Body of pancreas (tissue), 4 donors: ENCODE measurements at places on chromosomes 16 and 17.

GRCh38 chr17:5560361-5560988 lies 23.8 kb downstream of the NLRP1 start:
- no peak for DNase-seq

GRCh38 chr17:56309897-56310296 lies 156.6 kb downstream of the ANKFN1 start:
- no peak for DNase-seq

- DNase-seq = no peak
Observed at GRCh38 chr16:27436065-27436464, 34.1 kb downstream of the IL21R start.

DNA sequence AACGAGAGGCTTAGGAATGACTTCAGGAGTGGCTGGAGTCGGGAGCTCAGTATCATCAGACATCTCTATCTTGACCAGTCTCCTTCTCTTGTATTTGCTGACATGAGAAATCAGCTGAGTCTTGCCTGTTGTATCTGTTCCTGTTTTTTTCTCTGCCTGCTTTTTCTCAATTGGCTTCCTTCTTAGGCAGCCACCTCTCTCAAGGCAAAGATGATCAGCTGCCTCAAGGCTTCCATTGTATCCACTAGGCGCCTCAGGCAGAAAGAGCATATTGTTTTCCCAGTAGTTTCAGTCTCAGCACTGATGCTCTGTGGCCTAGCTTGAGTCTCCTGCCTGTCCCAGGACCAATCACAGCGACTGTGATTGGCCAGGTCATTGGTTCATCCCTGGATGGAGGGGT lies 306.2 kb downstream of the CPPED1 start:
- no peak for DNase-seq

DNA sequence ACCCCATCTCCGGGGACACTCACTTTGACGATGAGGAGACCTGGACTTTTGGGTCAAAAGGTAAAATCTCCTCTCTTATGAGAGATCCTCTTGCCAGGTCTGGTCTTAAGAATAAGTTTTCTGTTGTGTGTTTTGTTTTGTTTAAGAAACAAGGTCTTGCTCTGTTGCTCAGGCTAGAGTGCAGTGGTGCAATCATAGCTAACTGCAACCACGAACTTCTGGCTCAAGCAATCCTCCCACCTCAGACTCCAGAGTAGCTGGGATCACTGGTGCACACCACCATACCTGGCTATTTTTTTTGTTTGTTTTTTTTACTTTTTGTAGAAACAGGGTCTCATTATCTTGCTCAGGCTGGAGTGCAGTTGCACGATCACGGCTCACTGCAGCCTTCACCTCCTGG lies 4.1 kb downstream of the MMP25 start:
- DNase-seq = no peak

- no peak for DNase-seq
Observed at GRCh38 chr17:64502021-64502420, 4.1 kb downstream of the DDX5 start.

DNA sequence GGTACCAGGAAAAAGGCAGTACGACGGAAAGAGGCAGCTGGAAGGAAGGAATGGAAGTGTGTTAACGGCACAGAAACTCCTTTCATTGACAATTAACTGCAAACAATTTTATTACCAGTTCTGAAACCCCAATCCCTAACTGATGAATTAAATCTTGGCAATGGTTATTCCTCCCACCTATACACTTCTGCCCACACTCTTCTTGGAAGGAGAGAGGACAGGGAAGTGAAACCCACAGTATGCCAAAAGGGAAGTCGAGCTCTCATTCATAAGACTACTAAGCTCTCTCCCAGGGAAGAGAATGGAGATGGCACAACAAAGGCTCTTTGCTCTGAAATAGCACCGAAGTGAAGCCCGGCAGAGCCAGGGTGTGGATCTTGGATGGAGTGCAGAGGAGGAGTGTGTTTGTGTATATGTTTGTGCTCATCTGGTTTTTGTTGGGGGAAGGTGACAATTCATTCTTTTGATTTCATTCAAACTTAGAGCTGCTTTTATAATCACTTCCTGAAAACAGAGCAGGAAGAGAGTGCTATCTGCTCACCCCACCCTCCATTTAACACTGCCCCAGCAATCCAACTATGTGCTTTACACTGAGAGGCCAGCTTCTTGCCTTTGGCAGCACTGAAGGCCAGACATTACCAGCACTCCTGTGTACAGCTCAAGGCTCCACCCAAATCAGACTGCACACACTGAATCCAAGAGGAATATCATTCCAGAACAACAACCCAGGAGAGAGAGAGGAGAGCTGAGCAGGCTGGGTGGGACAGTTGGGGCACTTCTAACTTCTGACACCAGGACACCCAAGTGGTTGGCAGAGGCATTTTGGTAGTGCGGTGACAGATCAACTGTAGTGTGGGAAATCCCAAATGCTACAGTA lies 68.7 kb downstream of the HIC1 start:
- DNase-seq = no peak

GRCh38 chr17:4530799-4531730 lies 24.1 kb downstream of the MYBBP1A start:
- DNase-seq = no peak

- DNase-seq = no peak
Observed at GRCh38 chr17:28324781-28325180, 5.8 kb downstream of the TMEM97 start.

- no peak for DNase-seq
Observed at GRCh38 chr17:50234581-50234980, 33.1 kb upstream of the COL1A1 start.

- DNase-seq = no peak
Observed at GRCh38 chr17:55598495-55598894, 87.2 kb upstream of the SMIM36 start.

GRCh38 chr17:45050481-45051059 lies 862 bp downstream of the DCAKD start:
- peak; percentile 36 for DNase-seq

DNA sequence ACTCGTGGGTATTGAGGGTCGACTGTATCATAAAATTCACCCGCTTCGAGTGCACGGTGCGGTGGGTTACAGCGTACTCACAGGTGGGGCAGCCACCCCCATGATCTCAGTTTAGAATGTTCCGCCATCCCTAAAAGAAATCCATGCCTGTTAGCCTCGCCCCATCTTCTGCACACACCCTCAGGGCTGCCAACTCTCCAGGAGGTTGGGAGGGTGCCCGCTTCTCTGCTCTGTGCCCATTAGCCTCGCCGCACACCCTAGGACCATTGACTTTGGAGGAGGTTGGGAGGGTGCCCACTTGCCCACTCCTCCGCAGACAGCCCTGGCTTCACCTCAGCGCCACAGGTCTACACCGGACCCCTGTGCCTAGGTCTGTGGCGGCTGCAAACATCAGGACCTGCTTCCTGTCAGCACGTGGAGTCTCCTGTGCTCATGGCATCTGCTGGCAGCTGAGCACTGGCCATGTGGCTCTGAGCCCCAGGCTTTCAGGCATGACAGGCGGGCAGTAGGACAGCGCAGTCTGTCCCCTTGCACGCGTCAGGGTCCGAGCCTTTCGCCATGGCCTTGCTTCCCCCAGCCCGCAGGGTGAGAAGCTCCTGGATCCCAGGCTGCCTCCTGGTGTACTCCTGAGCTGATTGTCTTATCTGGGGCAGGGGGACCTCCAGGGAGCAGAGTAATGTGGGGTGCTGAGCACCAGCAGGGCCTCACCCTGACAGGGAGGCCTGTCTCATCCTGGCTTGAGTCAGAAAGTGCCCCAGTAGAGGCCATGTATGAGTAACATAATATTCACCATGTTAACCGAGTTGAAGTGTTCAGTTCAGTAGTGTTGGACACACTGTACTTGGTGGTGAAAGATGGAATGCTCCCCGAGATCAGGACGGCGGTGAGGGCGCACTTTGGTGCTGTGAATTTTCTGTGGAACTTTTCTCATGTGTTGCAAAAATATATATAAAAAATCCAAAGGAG lies 21.9 kb downstream of the NME3 start:
- DNase-seq = no peak

- DNase-seq = no peak
Observed at GRCh38 chr16:55433535-55433934, 45.5 kb upstream of the MMP2 start.

GRCh38 chr16:71610936-71611871 lies 14.8 kb upstream of the MARVELD3 start:
- peak; percentile 85 for DNase-seq

DNA sequence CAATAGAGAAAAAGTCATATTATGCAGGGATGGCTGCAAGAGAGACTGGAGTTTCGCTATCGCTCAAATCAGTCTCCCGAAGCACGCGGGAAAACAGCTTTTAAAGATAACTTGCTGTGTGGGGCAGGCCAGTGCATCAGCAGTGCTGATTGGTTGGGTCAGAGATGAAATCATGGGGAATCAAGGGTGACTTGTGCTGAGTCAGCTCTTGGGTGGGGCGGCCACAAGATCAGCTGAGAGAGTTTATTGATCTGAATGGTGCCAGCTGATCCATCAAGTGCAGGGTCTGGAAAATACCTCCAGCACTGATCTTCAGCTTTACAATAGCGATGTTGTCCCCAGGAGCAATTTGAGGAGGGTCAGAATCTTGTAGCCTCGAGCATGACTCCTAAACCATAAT lies 430.5 kb downstream of the RBFOX1 start:
- DNase-seq = no peak

DNA sequence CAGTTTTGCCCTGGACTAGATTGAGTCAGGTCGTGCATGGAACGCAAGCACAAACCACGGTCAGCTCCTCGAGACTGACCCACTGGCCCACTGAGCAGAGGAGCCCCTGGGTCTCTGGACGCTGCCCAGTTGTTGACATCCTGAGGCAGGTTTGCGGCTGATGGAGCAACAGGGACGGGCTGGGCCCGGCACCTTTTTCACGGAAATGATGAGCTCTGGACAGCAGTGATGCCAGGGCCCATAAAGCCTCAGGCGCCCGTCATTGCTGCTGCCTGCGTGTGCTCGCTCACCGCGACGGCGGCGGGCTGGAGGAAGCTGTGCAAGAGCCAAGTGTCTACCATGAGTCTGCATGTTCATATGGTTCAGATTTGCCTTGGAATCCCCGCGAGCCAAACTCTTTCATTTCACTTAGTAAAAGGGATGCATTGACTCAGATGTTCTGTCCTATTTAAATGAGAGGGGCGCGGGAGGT lies 30.8 kb upstream of the CRISPLD2 start:
- no peak for DNase-seq

- DNase-seq = no peak
Observed at GRCh38 chr17:30221346-30221745, 14.2 kb downstream of the SLC6A4 start.

GRCh38 chr17:17942846-17943245 lies 29.4 kb downstream of the TOM1L2 start:
- no peak for DNase-seq

DNA sequence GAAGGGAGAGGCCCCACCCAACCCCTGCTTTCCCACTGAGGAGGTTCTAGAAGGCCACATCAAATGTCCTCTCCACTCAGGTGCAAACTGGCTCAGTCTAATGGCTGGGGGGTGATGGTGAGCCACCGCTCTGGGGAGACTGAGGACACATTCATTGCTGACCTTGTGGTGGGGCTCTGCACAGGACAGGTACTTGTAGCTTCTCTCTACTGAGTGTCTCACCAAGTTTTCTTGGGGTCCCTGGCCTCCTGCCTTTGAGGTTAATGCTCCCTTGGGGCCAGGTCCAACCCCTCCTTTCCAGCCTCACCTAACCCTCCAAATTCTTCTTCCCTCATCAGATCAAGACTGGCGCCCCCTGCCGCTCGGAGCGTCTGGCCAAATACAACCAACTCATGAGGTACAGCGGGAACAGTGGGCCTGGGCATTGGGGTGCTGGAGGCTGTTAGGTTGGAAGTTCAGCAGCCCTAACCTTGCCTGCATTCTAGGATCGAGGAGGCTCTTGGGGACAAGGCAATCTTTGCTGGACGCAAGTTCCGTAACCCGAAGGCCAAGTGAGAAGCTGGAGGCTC lies 5.7 kb downstream of the ENO3 start:
- DNase-seq = peak; percentile 67

- peak; percentile 86 for DNase-seq
Observed at GRCh38 chr17:38598536-38598935, 7.2 kb downstream of the SRCIN1 start.

GRCh38 chr17:647324-648197 lies 67.1 kb downstream of the VPS53 start:
- no peak for DNase-seq

GRCh38 chr17:4850246-4850645 lies 17.1 kb downstream of the MINK1 start:
- DNase-seq = no peak

- DNase-seq = no peak
Observed at GRCh38 chr17:58624751-58625150, 67.1 kb downstream of the TEX14 start.

DNA sequence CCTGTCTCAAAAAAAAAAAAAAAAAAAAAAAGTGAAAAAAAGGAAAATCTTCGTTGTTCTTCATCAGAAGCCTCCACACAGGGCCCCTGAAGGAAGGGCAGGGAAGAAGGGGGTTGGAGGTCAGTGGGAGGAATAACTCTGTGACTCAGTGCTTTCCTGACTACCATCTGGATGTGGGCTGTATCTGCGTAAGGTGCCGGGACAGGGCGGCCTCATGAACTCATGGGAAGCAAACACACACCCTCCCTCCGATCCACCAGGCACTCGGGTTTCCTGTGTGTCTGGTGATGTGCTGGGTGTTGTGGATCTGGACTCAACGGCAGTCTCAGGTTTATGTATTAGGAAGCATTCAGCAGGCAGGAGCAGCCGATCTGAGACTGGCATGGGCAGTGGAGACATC lies 691.6 kb downstream of the WWOX start:
- no peak for DNase-seq

- DNase-seq = no peak
Observed at GRCh38 chr17:7590743-7591142, 849 bp upstream of the SOX15 start.

DNA sequence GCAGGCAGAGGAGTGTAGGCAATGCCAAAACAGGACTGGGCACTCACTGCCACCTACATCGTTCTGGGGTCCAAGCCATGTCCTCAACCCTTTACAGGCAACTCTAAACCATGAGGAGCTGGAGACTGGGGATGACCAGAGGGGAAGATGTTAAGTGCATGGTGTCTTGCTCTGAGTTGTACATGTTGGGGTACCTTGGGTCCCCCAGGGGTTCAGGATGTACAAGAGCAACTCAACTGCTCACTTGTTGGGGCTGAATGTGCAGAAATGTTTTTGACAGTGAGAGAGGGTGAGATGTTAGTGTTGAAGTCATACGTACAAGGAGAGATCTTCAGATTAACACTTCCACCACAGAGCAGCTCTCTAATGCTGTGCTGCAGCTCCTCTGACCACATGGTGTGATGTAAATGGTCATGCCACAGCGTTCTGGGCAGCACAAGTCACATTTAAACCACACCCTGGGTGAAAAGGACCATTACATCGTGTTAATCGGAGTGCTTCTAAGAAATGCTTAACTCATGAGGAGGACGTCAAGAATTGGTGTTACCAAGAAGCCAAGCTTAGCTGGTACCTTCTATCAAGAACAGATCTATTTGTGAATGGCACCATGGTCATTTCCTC lies 2.4 kb downstream of the CCL18 start:
- no peak for DNase-seq

GRCh38 chr17:65542067-65542466 lies 19.4 kb downstream of the AXIN2 start:
- DNase-seq = no peak

- no peak for DNase-seq
Observed at GRCh38 chr16:88580371-88580770, 10.2 kb downstream of the ZC3H18 start.

- DNase-seq = no peak
Observed at GRCh38 chr17:48588528-48588927, 1.5 kb downstream of the HOXB3 start.

- DNase-seq = peak; percentile 13
Observed at GRCh38 chr17:40953881-40954280, 12.9 kb downstream of the KRT39 start.

GRCh38 chr16:50706250-50706649 lies 12.8 kb downstream of the NOD2 start:
- no peak for DNase-seq

- peak; percentile 58 for DNase-seq
Observed at GRCh38 chr17:50198026-50198669, 3.3 kb downstream of the COL1A1 start.
